ENCODE measurements at places on chromosomes 6 and 20.

GRCh38 chr6:135176464-135176863 is 4.6 kb upstream of the MYB start:
- peaks cover 13% of the 10 kb centered on the region for H3K4me1 ChIP-seq
- DNase-seq, result no peak
- no peaks in the 10 kb centered on the region for H3K27me3 ChIP-seq
- no peaks in the 10 kb centered on the region for H3K36me3 ChIP-seq
- H3K4me3 ChIP-seq, result no peak overlapping the region

GRCh38 chr6:11460837-11461661 is 76.5 kb upstream of the TMEM170B start:
- no peaks in the 10 kb centered on the region for H3K27me3 ChIP-seq
- DNase-seq, result no peak
- no peaks in the 10 kb centered on the region for H3K36me3 ChIP-seq
- no peak overlapping the region for H3K4me3 ChIP-seq

DNA sequence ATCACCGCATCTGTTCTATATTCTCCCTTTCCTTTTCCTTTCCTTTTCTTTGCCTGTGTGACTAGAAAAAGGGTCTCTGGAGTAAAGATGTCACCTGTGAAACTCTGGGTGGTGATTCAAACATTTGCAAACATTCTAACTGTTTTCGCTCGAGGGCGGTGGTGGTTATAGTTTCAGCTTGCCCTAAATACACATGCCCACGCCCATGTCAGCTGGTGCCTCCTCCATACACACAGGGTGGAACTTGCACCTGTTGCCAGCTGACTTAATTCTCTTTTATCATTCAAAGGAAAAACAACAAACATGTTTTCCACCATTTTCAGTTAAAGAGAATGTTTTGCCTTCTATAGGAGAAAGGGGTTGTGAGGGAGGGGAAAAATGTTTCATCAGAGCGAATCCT is 381.9 kb upstream of the ARID1B start:
- no peaks in the 10 kb centered on the region for H3K27me3 ChIP-seq
- DNase-seq, result peak; percentile 50
- peak overlapping the region; percentile 90 for H3K4me3 ChIP-seq
- peak overlapping the region; percentile 96 for H3K27ac ChIP-seq
- peaks cover 67% of the 10 kb centered on the region for H3K4me1 ChIP-seq

GRCh38 chr20:21156266-21156665 is 30.4 kb downstream of the KIZ start:
- no peaks in the 10 kb centered on the region for H3K27me3 ChIP-seq
- H3K27ac ChIP-seq, result no peak overlapping the region
- no peak for DNase-seq
- H3K4me1 ChIP-seq, result peaks cover 3% of the 10 kb centered on the region
- H3K36me3 ChIP-seq, result peaks cover 6% of the 10 kb centered on the region
- no peak overlapping the region for H3K4me3 ChIP-seq

- no peaks in the 10 kb centered on the region for H3K27me3 ChIP-seq
- no peak overlapping the region for H3K4me3 ChIP-seq
- peaks cover 3% of the 10 kb centered on the region for H3K36me3 ChIP-seq
Measured at GRCh38 chr20:1376007-1376406, 16.8 kb downstream of the FKBP1A start.

DNA sequence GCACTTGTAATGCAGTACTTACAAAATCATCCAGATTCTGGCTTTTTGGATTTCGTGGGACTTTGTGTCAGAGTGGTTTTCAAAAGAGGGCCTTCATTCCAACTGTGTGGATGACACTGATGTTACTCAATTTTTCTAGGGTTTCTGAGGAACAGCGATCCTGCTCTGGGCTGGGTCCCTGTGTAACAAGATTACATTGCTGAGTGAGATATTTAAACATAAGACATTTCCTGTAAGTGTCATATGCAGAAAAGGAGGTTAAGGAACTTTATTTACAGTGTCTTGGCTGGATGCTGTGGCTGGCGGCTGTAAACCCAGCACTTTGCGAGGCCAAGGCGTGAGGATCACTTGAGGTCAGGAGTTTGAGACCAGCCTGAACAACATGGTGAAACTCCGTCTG is 6.7 kb downstream of the ZFAND3 start:
- H3K27ac ChIP-seq, result no peak overlapping the region
- peaks cover 49% of the 10 kb centered on the region for H3K4me1 ChIP-seq
- no peak overlapping the region for H3K4me3 ChIP-seq
- no peaks in the 10 kb centered on the region for H3K27me3 ChIP-seq

DNA sequence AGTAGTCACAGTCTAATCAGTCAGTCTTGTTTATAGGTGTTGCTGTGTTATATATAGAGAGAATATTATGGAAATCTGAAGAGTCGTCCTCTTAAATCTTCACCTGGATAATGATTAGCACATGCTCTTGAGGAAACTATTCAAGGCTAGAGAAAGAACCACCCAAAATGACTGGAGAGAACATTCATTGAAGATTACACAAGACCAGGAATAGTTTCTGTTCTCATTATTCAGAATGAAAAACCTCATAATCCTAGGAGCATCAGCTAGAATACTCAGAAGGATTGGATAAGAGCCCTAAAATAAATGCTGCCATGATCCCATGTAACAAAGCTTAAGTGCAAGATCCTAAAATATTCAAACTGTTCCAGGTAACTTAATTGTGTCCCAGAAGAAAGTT is 278.2 kb upstream of the PREP start:
- no peak overlapping the region for H3K4me3 ChIP-seq
- no peaks in the 10 kb centered on the region for H3K4me1 ChIP-seq
- no peak overlapping the region for H3K27ac ChIP-seq
- H3K36me3 ChIP-seq, result no peaks in the 10 kb centered on the region

DNA sequence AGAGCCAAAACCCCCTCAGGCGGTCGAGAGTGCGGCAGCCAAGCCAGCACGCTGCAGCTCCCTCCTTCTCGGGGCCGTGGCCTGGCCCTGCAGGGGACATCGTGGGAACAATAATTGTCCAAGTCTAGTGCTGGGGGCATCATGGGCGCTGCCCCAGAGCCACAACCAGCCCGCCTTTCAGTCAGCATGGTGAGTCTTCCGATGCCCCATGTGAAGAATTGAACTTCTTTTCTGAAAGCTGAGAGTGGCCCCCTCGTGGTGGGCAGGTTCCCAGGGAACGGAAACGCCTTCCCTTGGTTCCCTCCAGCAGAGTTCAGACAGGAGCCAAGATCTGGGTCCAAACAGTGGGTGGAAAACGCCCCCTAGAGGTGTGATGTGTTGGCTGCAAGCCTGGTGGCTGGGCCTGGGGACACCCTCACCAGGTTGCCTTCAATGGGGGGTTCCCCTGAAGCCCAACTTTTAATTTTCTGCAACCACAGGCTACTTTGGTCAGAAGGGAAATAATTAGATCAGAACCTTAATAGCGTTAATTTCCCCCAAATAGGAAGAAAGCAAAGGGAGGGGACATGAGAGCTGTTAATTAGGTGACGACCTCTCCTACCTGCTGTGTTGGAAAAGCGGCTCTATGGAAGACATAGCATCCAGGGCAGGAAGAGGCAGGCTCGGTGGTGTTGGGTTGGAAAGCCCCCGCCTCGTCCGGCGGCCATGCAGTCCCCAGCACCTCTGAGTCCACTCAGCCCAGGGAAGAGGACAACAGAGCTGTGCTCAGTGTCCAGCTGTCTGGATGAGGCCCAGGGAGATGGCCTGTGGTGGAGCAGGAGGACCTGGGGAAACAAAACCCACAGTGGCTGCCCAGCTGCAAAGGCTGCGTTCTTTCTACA is 4.7 kb upstream of the MRGBP start:
- peaks cover 23% of the 10 kb centered on the region for H3K4me1 ChIP-seq
- H3K36me3 ChIP-seq, result no peaks in the 10 kb centered on the region
- DNase-seq, result peak; percentile 38
- peak overlapping the region; percentile 86 for H3K27ac ChIP-seq
- no peaks in the 10 kb centered on the region for H3K27me3 ChIP-seq

DNA sequence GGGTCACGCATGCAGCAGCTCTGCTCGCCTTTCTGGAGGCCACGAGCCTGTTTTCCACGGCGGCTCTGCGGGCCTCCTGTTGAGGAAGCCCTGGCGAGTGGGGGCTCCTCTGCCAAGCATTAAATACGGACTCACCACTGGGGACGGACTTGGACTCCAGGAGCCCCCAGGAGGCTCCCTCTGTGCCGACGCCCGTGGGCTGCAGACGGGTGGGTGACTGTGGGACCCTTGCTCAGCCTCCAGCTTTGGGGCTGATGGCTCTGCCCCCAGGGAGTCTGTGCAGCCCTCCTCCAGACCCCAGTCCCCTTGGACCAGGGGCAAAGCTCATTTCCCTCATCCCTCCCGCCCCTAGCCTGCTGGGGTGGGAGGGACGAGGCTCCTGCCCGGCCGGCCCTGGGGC is 236.2 kb downstream of the TAF4 start:
- no peak overlapping the region for H3K27ac ChIP-seq
- H3K4me1 ChIP-seq, result no peaks in the 10 kb centered on the region
- peaks cover 19% of the 10 kb centered on the region for H3K27me3 ChIP-seq
- no peak for DNase-seq
- no peak overlapping the region for H3K4me3 ChIP-seq

GRCh38 chr6:149888659-149889058 is 9.3 kb downstream of the RAET1E start:
- peaks cover 7% of the 10 kb centered on the region for H3K4me1 ChIP-seq
- no peak for DNase-seq
- H3K27me3 ChIP-seq, result peaks cover 19% of the 10 kb centered on the region

DNA sequence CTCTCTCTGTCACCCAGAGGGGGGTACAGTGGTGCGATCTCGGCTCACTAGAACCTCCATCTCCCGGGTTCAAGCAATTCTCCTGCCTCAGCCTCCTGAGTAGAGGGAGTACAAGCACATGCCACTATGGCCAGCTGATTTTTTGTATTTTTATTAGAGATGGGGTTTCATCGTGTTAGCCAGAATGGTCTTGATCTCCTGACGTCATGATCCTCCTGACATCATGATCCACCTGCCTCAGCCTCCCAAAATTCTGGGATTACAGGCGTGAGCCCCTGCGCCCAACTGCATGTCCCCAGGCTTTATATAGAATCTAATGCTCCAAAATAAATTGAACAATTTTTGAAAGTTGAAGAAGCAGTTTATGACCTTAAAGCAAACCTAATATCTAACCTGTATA is 7.0 kb upstream of the CRISP2 start:
- H3K4me1 ChIP-seq, result no peaks in the 10 kb centered on the region
- DNase-seq, result no peak
- no peaks in the 10 kb centered on the region for H3K27me3 ChIP-seq
- no peak overlapping the region for H3K27ac ChIP-seq
- no peaks in the 10 kb centered on the region for H3K36me3 ChIP-seq
- H3K4me3 ChIP-seq, result no peak overlapping the region

DNA sequence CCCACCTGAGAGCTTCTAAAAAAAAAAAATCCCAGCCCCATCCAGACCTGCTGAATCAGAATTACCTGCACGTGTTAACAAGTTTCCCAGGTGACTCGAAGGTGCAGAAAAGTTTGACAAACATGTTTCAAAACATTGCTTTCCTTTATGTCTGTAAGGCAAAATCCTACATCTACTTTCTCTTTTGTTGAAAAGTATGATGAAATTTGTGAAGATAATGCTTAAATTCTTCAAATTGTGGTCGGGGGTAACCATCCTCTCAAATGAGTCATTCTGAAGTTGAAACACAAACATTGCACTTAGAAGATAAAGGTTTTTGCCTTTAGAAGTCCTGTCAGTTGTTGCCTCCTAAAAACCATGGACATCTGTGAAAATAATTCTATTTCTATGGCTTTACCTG is 429.7 kb downstream of the EPHA7 start:
- H3K27me3 ChIP-seq, result no peaks in the 10 kb centered on the region
- no peaks in the 10 kb centered on the region for H3K36me3 ChIP-seq
- no peak overlapping the region for H3K4me3 ChIP-seq
- H3K27ac ChIP-seq, result no peak overlapping the region

DNA sequence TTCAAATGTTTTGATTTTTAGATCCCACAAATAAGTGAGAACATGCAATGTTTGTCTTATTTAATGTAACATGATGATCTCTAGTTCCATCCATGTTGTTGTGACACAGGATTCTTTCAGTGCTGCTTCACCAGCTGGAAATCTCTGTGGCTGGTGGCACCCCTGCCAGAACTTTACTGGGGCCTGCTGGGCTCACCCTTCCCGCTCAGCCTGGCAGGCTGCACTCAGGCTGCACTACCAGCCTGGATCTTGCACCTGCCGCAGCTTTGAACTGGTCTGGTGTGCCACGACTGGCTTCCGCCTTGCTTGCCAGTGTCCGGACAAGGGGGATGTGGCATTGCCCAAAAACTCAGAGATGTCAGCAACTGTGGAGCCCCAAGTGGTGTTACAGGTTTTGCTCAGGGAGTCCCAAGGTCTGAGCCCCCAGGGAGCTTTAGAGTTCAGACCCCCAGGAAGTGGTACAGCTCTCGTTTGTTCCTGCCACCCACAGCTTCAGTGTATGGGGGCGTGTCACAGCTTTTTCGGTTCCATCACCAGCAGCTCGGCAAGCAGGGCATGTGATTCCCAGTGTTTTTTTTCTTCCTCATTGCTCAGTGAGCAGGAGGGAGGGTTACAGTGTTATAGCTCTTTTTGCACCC is 72.3 kb upstream of the SYNCRIP start:
- no peaks in the 10 kb centered on the region for H3K36me3 ChIP-seq
- no peak for DNase-seq
- peaks cover 11% of the 10 kb centered on the region for H3K27me3 ChIP-seq
- H3K4me1 ChIP-seq, result no peaks in the 10 kb centered on the region
- H3K4me3 ChIP-seq, result no peak overlapping the region

DNA sequence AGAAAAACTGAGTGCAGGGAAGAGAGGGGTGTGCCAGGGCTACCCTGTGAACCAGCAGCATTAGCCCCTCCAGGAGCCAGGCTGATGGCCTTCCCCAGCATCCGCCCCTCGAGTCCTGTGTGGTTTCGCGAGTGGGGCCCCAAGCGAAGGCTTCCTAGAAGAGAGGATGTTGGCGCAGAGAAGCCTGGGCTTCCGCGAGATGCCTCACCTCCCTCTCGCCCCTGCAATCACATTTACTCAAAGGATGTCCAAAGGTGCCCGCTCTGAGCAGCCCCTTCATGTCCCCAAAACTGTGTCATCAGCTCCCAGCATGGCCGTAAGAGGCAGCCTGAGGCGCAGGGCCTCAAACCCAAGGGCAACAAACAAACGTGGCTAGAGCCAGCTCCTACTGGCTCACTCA is 111.7 kb downstream of the PREX1 start:
- H3K4me1 ChIP-seq, result peaks cover 72% of the 10 kb centered on the region
- peak; percentile 18 for DNase-seq
- H3K36me3 ChIP-seq, result peaks cover under 1% of the 10 kb centered on the region
- no peaks in the 10 kb centered on the region for H3K27me3 ChIP-seq
- H3K27ac ChIP-seq, result peak overlapping the region; percentile 97
- H3K4me3 ChIP-seq, result peak overlapping the region; percentile 88

- peaks cover 19% of the 10 kb centered on the region for H3K27me3 ChIP-seq
- H3K4me3 ChIP-seq, result no peak overlapping the region
Measured at GRCh38 chr20:61918548-61918947, 147.1 kb downstream of the TAF4 start.

DNA sequence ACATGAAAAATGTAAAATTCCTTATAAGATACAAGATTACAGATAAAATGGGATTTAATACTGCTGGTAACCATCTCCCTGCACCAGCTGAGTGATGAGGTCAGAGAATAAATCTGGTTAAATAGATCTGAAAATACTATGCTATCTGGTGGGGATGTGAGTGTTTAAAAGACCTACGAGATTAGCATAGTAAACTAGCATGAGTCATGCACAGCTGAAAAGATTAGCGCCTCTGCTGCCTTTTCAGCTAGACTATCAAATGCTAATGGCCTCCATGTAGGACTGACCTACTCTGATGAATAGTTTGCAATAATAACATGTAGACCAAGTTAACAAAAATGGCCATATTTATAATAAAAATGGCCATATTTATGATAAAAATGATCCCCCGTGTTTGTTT is 553.3 kb downstream of the C6orf118 start:
- H3K4me1 ChIP-seq, result no peaks in the 10 kb centered on the region
- DNase-seq, result no peak
- H3K27me3 ChIP-seq, result no peaks in the 10 kb centered on the region
- H3K4me3 ChIP-seq, result no peak overlapping the region
- no peak overlapping the region for H3K27ac ChIP-seq

GRCh38 chr6:119683671-119684070 is 334.1 kb upstream of the MAN1A1 start:
- H3K27me3 ChIP-seq, result peaks cover 9% of the 10 kb centered on the region
- no peaks in the 10 kb centered on the region for H3K4me1 ChIP-seq
